ENCODE measurements at places on chromosomes 1 and 21.

DNA sequence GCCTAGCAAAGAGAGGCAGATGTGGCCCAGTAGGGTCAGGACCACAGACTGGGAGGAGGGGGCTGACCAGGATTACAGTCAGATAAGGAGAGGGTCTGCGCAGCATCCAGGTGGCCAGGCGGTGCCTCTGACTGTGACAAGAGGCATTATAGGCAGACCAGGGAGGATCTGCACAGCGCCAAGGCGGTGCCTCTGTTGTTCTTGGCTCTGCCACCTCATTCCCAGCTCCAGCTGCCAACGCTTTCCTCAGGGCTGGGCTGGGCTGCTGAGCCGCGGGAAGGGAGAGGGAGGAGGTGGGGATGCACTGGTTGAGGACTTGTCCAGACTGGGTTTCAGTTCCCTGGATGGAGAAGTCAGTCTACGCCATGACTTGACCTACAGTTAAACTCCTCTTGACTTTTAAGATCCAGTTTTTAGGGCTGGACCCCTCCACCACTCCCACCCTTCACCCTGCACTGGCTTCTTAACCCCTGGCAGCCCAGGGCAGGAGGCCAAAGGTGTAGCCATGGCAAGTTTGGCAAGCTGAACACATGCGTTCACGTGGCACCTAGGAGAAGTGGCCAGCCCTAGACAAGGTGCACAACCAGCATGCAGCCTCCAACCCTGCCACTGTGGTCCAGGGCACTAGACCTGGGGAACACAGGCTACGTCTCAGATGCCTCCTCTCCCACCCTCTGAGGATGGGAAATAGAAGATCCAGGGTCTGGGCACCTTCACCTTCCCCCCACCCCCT lies 4.5 kb upstream of the CRABP2 start:
- no peak for DNase-seq

GRCh38 chr1:185241127-185241526 lies 75.9 kb downstream of the IVNS1ABP start:
- no peak for DNase-seq

DNA sequence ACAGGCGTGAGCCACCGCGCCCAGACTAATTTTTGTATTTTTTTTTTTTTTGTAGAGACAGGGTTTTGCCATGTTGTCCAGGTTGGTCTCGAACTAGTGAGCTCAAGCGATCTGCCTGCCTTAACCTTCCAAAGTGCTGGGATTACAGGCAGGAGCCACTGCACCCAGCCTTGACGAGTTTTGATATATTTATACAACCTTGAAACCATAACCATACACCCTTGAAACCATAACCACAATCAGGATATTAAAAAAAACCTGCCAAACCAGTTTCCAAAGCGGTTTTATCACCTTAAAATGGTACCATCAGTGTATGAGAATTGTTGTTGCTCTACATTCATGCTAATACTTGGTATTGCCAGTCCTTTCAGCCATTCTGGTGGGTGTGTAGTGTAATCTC lies 3.7 kb upstream of the PHACTR4 start:
- DNase-seq, result no peak

GRCh38 chr1:183989078-183989577 lies 48.4 kb downstream of the COLGALT2 start:
- no peak for DNase-seq

GRCh38 chr1:51843948-51844347 lies 34.6 kb downstream of the NRDC start:
- DNase-seq, result no peak

- DNase-seq, result no peak
These were observed 3.2 kb downstream of the CFH start for GRCh38 chr1:196655071-196655470.
